HFFc6 (cell line): ENCODE measurements at places on chromosomes 12 and 14. TPM values are rescaled to one million over a fixed set of nuclear protein-coding genes. Genes with fewer than 3 reads are reported as not detected.

The PRR4 gene
- total RNA-seq = 0.97 and 1.2 TPM in 2 replicates

DNA sequence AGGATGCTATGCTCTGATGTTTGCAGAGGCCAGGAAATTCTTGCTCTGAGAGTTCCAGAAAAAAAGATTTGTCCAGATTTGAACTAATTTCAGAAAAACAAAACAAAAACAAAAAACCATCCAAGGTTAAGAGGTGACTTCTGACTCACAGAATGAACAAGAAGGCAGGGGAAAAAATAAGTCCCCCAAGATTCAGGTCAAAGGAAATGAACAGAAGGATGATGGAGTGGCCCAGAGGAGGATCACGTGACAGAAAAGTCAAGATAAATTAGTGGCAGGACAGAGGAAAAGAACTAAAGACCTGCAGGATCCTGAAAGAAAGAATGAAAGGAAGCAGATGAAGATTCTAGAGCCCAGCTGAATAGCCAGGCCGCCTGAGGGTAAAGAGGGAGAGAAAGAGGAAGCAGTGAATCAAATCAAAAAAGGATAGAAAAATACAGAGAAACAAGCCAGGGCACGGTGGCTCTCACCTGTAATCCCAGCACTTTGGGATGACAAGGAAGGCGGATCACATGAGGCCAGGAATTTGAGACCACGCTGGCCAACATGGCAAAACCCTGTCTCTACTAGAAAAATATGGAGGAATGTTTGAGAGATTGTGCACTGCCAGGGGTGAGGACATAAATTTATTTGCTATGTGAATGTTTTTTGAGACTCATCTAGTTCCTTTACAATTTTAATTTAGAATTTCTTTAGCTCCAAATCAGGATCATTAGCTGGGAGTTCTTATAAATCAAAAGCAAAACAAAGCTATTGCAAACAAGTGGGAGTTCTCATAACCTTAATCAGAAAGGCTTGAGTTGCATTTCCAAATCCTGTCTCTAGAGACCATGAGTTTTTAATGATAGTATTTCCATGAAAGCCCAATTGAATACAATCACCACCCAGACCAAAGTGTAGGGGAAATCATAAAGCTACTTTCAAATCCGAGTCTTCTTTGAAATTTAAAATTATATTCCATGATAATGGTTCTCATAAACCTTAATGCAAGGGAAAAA lies 217.1 kb upstream of the PLEKHG7 start:
- no peak overlapping the region for H3K27ac ChIP-seq
- H3K36me3 ChIP-seq = no peaks in the 10 kb centered on the region
- no peak overlapping the region for H3K4me3 ChIP-seq
- DNase-seq = no peak
- no peaks in the 10 kb centered on the region for H3K4me1 ChIP-seq

DNA sequence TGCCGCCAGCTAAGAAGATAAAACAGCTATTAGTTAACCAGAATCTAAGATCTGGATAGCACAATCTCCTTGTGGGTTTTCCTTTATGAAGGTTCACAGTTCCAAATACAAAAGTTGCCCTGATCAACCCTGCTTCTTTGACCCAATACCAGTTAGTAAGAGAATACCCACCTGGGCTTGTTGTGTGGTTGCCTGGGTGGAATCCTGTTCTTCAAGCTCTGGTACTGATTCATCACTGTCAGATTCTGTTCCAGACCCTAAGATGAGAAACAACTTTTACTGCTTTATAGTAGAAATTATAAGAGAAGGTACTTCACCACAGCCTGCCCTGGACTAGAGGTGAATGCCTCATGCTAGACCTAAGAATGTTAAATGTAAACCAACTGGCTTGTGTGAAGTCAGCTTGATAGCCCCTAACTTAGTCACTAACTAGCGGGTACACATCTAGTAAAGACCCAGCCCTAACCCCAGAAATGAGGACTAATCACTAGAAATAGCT lies 10.6 kb downstream of the NACA start:
- H3K36me3 ChIP-seq = peaks cover 49% of the 10 kb centered on the region
- H3K27me3 ChIP-seq = peaks cover 2% of the 10 kb centered on the region; the same call in 1 of the 2 replicates
- peaks cover 32% of the 10 kb centered on the region for H3K4me1 ChIP-seq

DNA sequence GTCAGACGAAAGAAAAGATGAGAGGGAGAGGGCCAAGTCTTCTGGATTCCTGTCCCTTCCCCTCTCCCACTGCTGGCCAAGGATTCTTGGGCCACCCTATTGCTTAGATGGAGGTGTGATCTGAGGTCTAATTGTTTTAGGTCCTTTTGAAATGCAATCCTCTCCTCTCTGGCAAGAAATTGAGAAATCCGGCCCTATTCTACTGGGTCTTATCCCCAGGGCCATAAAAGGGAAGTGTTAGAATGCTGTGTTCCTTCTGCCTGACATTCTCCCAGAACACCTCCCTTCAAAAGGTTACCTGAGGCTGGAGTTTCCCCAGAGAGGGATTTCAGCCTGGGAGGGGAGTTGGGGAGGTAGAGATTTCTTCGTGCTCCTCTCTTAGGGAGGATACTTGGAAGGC lies 4.4 kb downstream of the WNT5B start:
- peaks cover 18% of the 10 kb centered on the region for H3K36me3 ChIP-seq
- H3K4me1 ChIP-seq = peaks cover 49% of the 10 kb centered on the region
- H3K27me3 ChIP-seq = peaks cover 8% of the 10 kb centered on the region
- DNase-seq = no peak
- H3K27ac ChIP-seq = 0 out of 2 replicates have a peak overlapping the region, but pooled peaks have one; percentile 12

The FOXG1 gene
- total RNA-seq = not detected in 3 replicates

- no peak overlapping the region for H3K4me3 ChIP-seq
- no peak for DNase-seq
- H3K27ac ChIP-seq = no peak overlapping the region
- H3K4me1 ChIP-seq = no peaks in the 10 kb centered on the region
- H3K36me3 ChIP-seq = peaks cover 25% of the 10 kb centered on the region
Observed at GRCh38 chr12:40002178-40003169, 103.4 kb downstream of the SLC2A13 start.

The TAS2R43 gene
- 0.26 TPM in 1 of 2 replicates, not detected in the other for total RNA-seq

DNA sequence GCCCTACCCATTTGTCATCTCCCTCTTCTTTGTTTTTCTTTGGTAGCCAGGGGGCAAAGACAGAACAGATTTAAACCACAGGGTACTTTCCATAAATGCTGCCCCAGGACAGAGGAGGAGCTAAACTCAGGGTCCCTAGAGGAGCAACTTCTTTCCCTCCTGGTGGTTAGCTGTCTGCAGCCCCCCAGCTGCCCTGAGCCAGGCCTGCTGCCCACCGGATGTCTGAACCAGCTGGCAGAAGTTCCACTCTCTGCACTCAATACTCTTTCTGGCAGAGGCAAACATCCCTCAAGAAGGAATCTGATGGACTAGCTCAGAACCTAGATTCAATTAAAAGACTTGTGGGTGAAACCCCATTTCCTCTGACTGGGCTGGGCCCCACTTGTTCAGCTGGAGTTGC lies 10.7 kb downstream of the VDR start:
- no peak overlapping the region for H3K4me3 ChIP-seq
- H3K27me3 ChIP-seq = no peaks in the 10 kb centered on the region; the same call in 1 of the 2 replicates
- no peak overlapping the region for H3K27ac ChIP-seq
- peaks cover 18% of the 10 kb centered on the region for H3K4me1 ChIP-seq
- H3K36me3 ChIP-seq = no peaks in the 10 kb centered on the region; the same call in 1 of the 2 replicates

GRCh38 chr12:51217968-51218606 lies at the start of gene POU6F1:
Gene POU6F1, minus strand, starts transcription at chr12:51218062. Its CDS starts 11,226 bp downstream, at chr12:51206836.
- peaks cover 4% of the 10 kb centered on the region for H3K27me3 ChIP-seq
- H3K27ac ChIP-seq = peak within 1 kb of the TSS; percentile 95
- 0 out of 2 replicates have a peak, but pooled peaks cover 3% of the 10 kb centered on the region for H3K36me3 ChIP-seq

- H3K27ac ChIP-seq = no peak overlapping the region
- H3K4me1 ChIP-seq = peaks cover 7% of the 10 kb centered on the region
- no peak for DNase-seq
Observed at GRCh38 chr12:89762498-89763170, 54.0 kb upstream of the ATP2B1 start.

GRCh38 chr12:112140728-112141127 lies 15.4 kb downstream of the TRAFD1 start:
- H3K4me3 ChIP-seq = no peak overlapping the region
- H3K27me3 ChIP-seq = no peaks in the 10 kb centered on the region
- H3K4me1 ChIP-seq = no peaks in the 10 kb centered on the region
- no peak overlapping the region for H3K27ac ChIP-seq

DNA sequence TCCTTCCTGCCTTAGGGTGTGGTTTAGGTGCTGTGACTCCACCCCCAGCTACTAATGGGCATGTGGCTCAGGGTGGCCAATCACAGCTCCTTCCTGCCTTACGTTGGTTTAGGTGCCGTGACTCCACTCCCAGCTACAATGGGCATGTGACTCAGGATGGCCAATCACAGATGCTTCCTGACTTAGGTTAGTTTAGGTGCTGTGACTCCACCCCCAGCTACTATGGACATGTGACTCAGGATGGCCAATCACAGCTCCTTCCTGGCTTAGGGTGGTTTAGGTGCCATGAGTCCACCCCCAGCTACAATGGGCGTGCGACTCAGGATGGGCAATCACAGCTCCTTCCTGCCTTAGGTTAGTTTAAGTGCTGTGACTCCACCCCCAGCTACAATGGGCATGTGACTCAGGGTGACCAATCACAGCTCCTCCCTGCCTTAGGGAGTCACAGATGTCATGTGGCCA lies 163.9 kb downstream of the TBX5 start:
- H3K4me1 ChIP-seq = peaks cover 13% of the 10 kb centered on the region
- H3K27ac ChIP-seq = no peak overlapping the region
- no peak for DNase-seq
- H3K4me3 ChIP-seq = no peak overlapping the region

GRCh38 chr12:94702696-94703095 lies 52.3 kb upstream of the TMCC3 start:
- H3K4me3 ChIP-seq = no peak overlapping the region
- no peak for DNase-seq

The TPH2 gene
- not detected in 3 replicates for total RNA-seq

DNA sequence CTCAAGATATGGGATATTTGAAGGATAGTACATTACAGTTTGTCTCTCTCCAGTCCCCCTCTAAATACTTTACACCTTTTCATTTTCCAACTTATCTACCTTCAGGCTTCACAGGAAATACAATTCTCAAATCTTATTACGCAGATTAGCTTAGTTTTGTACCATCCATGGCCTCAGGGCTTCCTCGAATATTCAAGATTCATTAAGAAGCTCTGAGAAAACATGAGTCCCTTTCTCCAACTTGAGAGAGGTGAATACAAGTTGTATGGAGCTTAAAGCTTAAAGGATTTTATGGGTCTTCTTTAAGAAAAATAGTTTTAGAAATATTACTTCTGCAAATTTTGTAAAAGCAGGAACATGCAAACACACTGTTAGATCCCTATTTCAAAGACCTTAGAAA lies 1212.5 kb downstream of the GALC start:
- no peak overlapping the region for H3K27ac ChIP-seq
- no peak overlapping the region for H3K4me3 ChIP-seq
- peaks cover 32% of the 10 kb centered on the region for H3K4me1 ChIP-seq
- H3K36me3 ChIP-seq = peaks cover 16% of the 10 kb centered on the region
- no peaks in the 10 kb centered on the region; the same call in 1 of the 2 replicates for H3K27me3 ChIP-seq
- DNase-seq = no peak

- H3K36me3 ChIP-seq = peaks cover 9% of the 10 kb centered on the region
- H3K4me1 ChIP-seq = no peaks in the 10 kb centered on the region
- H3K4me3 ChIP-seq = no peak overlapping the region
Observed at GRCh38 chr14:82067221-82067875, 533.7 kb upstream of the SEL1L start.

DNA sequence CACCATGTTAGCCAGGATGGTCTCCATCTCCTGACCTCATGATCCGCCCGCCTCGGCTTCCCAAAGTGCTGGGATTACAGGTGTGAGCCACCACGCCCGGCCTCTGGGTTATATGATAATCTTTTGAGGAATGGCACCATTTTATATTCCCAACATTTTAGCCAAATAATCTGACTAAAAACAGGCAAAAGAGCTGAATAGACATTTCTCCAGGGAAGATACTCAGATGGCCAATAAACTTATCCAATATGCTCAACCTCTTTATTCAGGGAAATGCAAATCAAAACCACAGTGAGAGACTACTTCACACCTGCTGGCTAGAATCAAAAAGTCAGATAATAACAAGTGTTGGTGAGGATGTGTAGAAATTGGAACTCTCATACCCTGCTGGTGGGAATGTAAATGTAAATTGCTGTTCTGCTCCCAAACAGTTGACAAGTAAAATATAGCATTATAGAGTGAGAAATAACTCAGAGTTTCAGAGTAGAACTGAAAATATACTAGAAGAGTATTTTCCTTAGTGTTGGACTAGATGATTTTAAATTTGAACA lies 80.0 kb downstream of the RCOR1 start:
- H3K27ac ChIP-seq = no peak overlapping the region
- no peak overlapping the region for H3K4me3 ChIP-seq
- H3K27me3 ChIP-seq = no peaks in the 10 kb centered on the region
- H3K4me1 ChIP-seq = peaks cover 19% of the 10 kb centered on the region
- H3K36me3 ChIP-seq = peaks cover 10% of the 10 kb centered on the region; the same call in 1 of the 2 replicates

GRCh38 chr14:101604228-101604934 lies 43.1 kb downstream of the DIO3 start:
- no peak for DNase-seq
- H3K4me3 ChIP-seq = no peak overlapping the region
- no peak overlapping the region for H3K27ac ChIP-seq
- peaks cover 22% of the 10 kb centered on the region for H3K27me3 ChIP-seq
- no peaks in the 10 kb centered on the region for H3K36me3 ChIP-seq
- no peaks in the 10 kb centered on the region for H3K4me1 ChIP-seq

GRCh38 chr12:53825246-53826081 lies 73.7 kb upstream of the CISTR start:
- no peak overlapping the region for H3K4me3 ChIP-seq
- H3K27me3 ChIP-seq = peaks cover 29% of the 10 kb centered on the region
- peaks cover 15% of the 10 kb centered on the region for H3K4me1 ChIP-seq
- no peaks in the 10 kb centered on the region for H3K36me3 ChIP-seq
- H3K27ac ChIP-seq = no peak overlapping the region

DNA sequence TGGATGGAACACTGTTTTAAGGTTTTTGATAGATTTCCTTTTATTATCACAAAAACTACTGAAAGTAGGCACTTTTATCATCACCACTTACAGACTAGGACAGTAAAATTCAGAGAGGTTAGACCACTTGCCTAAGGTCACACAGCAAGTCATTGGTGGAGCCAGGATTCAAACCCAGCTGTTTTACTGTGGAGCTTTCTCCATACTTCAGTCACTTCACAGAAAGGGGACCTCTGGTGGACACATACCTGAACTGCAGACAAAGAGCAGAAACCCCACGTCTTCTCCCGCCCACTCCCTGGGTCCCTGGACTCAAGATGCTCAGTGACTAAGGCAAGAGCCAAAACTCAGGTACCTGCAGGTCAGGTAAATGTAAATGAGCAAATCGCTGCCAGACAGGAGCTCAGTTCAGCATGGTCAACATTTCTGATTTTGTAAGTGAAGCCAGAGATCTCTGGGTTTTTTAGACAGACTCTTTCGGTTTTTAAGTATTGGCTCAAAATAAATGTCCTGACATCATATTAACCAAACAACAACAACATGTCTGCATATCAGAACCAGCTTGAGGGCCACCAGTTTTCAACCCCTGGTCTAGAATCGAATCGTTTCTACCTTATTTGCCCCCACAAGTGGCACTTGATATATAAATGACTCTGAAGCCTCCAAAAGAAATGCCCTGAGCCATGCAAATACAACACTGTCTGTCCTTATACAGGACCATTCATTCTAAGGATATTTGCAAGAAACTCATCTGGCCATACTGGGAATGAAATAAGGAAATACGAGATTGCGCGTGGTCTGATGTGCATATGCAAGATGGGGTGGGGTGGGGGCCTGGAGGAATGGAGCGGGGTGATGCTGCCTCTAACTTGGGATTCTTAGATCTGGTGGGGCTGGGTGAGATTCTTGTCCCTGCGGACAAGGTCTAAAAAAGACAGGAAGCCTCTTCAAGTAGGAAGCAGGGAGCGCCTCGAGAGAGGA lies 110.9 kb downstream of the KSR2 start:
- H3K36me3 ChIP-seq = no peaks in the 10 kb centered on the region
- H3K27ac ChIP-seq = no peak overlapping the region
- no peak overlapping the region for H3K4me3 ChIP-seq

GRCh38 chr14:61218157-61218556 lies 63.0 kb downstream of the TMEM30B start:
- no peak for DNase-seq
- H3K4me1 ChIP-seq = peaks cover 50% of the 10 kb centered on the region
- H3K27ac ChIP-seq = no peak overlapping the region
- no peaks in the 10 kb centered on the region for H3K36me3 ChIP-seq
- H3K27me3 ChIP-seq = peaks cover 5% of the 10 kb centered on the region
